ENCODE measurements at places on chromosomes 2 and 18. TPM values are rescaled to one million over a fixed set of nuclear protein-coding genes. Genes with fewer than 3 reads are reported as not detected.

GRCh38 chr18:33696332-33697162 lies 118.5 kb downstream of the ASXL3 start:
- no peak for DNase-seq

GRCh38 chr18:6604573-6604941 lies 125.0 kb upstream of the ARHGAP28 start:
- no peak for DNase-seq

- no peak for DNase-seq
Measured at GRCh38 chr2:52571380-52572347, 1195.9 kb upstream of the CHAC2 start.

GRCh38 chr18:10442551-10442971 lies 11.9 kb upstream of the APCDD1 start:
- DNase-seq = no peak

DNA sequence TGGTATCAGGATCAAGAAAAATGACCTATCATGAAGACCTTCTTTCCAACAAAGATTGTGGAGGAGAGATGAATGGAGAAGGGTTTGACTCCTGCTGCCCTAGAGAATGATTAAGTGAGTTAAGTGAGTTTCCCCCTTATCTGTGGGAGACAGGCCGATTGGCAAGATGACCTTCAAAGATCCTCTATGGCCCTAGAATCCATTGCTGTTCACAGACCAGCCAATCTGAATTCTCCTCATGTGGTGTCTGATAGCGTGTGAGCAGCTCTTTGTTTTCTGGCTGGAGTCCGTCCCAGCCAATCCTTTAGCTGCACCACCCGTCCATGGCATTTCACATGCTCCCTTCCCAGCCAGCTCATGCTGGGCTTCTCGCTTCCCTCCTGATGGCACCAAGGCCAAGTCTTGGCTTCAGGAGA lies 79.4 kb downstream of the MARCHF4 start:
- no peak for DNase-seq

GRCh38 chr2:4168834-4169233 lies 465.5 kb downstream of the DCDC2C start:
- DNase-seq = no peak

DNA sequence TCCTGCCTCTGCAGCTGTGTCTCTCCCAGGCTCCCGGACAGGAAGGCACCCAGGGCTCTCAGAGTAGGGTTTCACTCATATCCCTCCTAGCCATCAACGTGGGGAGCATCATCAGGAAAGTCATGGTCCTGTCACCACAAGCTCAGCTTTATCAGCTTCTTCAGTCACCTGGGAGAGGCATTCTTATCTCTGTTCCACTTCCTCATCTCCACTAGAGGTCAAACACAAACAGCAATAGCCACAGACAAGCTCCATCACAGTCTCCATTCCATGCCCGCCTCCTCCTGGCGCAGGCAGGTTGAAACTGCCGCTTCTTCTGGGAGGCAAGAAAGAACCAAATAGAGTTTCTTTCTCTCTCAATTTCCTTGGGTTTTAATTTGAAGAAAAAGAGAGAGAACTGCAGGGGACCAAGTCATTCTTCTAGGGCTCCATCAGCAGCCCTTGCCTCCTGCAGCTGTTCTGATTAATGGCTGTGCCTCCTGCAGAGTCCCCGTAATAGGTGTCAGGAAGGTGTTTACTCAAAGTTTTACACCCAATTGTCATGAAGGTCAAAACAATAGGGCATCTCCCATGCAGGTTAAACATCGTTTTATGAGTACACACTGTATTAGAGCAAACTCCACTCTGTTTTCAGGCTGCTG lies 377.9 kb downstream of the TMEM182 start:
- no peak for DNase-seq

- DNase-seq = no peak
Measured at GRCh38 chr2:164948540-164948939, 6.8 kb downstream of the SLC38A11 start.

GRCh38 chr2:201919308-201919634 lies 112.9 kb downstream of the CDK15 start:
- DNase-seq = no peak

- no peak for DNase-seq
Measured at GRCh38 chr2:165889158-165889557, 64.4 kb downstream of the TTC21B start.

GRCh38 chr2:26573241-26573925 lies 67.8 kb downstream of the CIB4 start:
- DNase-seq = no peak

GRCh38 chr2:141506135-141506534 lies 624.7 kb downstream of the LRP1B start:
- no peak for DNase-seq

GRCh38 chr2:239122421-239123110 lies 274.7 kb downstream of the TWIST2 start:
- no peak for DNase-seq

- no peak for DNase-seq
Measured at GRCh38 chr2:109497911-109498870, 115.6 kb downstream of the SEPTIN10 start.

- no peak for DNase-seq
Measured at GRCh38 chr2:25076749-25077148, 34.9 kb downstream of the EFR3B start.

DNA sequence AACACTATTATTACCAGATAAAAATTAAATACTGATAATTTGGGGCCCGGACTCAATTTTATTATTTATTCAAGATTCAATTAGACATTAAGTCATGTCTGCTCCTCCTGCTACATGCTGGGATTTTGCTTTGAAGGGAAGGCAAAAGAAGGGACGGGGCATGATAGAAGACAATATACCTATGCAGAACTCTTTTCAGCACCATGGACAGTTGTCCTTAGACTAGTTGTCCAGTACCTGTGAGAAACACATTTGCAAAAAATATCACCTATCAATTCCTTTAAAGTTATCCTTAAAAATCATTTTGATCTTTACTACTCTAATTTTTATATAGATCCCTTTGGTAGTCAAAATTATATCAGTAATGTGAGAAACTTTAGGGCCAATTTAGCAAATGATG lies 100.2 kb upstream of the SULT1C3 start:
- DNase-seq = no peak

GRCh38 chr18:42920621-42921020 lies 194.9 kb downstream of the RIT2 start:
- DNase-seq = no peak

- no peak for DNase-seq
Measured at GRCh38 chr2:9364791-9365497, 58.4 kb downstream of the ITGB1BP1 start.

DNA sequence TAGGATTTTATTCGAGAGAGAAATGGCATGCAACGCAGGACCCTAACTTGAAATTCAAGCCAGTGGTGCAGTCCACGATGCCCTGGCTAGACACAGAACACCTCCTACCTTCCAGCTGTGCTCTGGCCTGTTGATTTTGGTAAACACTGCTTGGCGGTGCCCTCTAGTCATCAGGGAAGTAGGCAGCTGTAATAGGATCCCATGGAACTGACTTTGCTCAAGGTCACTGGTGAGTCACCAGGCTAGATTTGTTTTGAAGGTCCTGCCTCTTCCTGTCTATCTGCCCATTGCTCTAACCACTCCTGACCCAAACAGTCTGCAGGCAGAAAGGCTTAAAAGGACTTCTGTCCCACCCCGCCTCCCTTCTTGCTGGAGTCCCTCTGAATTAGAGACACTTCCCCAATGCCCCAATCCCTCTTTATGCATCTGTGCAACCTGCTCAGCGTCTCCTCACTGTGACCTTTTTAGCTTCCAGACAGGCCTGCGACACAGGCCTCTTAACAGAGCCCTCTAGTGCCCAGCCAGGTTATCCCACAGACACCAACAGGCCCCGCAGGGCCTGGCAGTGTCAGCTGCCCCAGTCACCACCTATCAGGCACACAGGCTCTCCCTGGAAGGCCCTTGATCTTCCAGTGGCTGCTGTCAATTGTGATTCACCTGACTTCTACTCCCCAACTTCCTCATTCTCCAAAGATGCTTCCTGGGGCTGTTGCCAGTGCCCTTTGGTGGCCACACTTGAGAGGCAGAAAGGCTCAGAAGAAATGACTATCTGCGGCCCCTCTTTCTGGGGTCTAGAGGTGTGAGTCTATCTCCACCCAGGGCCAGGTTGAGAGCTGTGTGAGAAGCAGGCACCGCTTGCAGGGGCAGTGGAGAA lies 5.2 kb downstream of the TMEM127 start:
- DNase-seq = no peak

DNA sequence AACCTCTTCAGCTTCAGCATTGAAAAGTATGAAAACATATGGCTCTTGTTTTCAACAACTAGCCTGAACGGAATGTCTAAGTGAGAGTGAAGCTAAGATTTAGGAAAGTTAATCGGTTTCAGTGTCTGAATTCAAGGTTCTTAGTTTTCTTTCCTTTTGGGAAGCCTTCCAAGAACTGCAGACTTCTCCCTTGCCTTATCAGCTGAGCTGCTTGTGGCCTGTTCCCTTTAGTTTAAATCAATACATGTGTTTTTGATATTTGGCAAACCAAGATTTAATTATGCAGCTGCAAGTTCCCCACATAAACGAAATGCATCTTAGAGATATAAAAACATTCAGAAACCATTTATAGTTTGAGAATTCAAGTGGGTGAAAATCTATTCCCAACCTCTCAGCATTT lies 274.3 kb upstream of the NRP2 start:
- DNase-seq = no peak

DNA sequence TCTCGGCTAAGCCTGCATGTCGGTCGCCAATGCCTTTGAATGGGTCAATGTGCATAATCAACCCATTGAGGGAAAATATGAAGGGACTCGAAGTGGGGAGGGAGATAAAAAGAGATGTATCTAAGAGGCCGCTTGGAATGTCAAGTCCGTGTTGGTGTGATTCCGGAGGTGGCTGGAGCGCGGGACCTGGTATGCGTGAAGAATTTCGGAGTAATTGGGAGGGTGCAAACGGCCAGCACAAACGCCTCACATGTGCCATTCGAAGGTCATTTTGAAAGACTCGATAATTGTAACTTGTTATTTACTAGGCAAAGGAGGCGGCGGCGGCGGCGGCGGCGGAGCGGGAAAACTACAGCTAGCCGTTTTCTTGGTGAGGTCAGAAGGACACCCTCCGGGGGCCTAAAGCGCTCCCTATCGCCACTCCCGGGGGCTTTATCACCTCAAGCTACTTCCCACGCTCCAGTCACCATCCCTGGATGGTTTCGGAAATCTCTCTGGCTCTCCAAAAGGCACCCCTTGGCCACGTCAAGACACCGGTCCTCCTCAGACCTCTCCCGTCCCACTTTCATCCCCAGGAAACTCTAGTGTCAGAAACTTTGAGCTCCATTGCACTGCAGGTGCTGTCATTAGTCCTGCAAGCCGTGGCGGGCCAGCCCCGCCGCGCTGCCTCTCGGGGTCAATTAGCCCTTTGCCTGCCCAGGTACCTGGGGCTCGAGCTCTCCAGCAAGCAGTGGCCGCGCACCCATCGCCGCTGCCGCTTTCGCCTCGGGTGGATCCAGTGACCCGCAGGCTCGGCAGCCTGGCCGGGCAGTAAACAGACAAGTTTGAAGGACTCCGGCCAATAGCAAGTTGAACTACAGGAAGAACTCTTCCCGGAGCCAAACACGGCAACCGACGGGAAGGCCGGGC lies 1.5 kb downstream of the ERBB4 start:
- no peak for DNase-seq

DNA sequence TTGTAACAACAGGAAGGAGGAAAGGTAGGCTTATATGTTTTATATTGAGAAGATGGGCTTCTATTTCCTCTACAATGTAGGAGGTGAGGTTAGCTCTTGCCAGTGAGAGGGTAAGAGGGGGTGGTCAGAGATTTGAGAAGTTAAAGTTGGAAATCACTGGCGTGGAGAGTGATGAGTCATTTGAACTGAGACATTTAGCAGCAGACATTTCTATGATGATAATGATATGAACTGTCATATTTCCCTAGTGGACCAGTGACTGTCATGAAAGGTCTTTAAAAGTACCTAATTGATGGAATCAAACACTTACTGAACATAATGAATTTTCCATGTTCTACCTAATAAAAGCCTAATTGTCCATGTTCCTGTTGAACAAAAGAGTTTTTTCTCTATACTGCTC lies 126.1 kb downstream of the FAM161A start:
- no peak for DNase-seq

DNA sequence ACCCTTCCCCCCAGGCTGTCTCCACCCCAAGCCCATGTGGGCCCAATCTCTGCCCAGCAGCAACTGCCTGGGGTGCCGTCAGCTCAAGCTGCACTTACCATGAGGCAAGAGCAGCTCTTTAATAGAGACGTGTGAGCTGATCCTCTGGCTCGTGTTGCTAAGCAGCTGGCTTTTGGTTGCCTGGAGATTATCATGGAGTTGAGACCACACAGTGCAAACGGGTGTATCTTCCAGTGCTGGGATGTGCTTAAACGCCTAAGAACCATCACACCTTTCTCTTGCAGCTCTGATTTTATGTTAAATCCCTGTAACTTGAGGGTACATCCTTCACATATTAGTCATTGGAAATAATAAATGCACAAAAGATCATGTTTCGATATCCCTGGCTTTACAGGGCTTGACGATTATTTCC lies 271.1 kb downstream of the PRKCE start:
- DNase-seq = no peak

DNA sequence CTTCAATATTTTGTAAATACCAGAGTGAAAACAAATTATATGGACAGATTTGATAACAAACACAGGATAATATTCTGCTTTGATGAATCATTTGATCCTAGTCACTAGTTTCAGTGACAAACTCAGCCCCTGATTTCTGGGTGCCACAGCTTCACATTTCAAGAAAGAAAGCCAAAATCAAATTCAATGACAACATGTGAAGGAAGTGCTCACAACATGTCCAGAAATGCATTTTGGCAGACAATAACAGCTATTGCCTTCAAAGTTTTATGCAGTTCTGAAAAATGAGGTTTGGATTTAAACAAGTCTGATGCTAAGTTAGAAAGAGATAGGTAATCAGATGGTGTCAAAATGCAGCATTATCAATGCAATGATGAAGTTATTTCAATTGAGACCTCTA lies 106.9 kb upstream of the PIEZO2 start:
- DNase-seq = no peak

GRCh38 chr2:147382322-147382948 lies 462.4 kb upstream of the ACVR2A start:
- no peak for DNase-seq

GRCh38 chr2:67851956-67852824 lies 210.6 kb downstream of the C1D start:
- DNase-seq = no peak

The CCDC93 gene
- 6.5 TPM for total RNA-seq

The MPV17 gene
- total RNA-seq = 56.2 TPM

The CRYGD gene
- total RNA-seq = not detected

The MOGAT1 gene
- total RNA-seq = not detected

The ACP1 gene
- 58.8 TPM for total RNA-seq

The TMEM247 gene
- not detected for total RNA-seq

The LCT gene
- not detected for total RNA-seq

The FLACC1 gene
- 1.5 TPM for total RNA-seq

The PXDN gene
- 26.6 TPM for total RNA-seq

The KCNE4 gene
- total RNA-seq = 52.8 TPM

The ONECUT2 gene
- total RNA-seq = not detected

The LBH gene
- total RNA-seq = 94.3 TPM

Data from uterus (tissue), 4 donors.